Mesenteric fat pad (tissue), 1 donor: ENCODE measurements at places on chromosomes 1 and 21. TPM values are rescaled to one million over a fixed set of nuclear protein-coding genes. Genes with fewer than 3 reads are reported as not detected.

- peak; percentile 64 for DNase-seq
Measured at GRCh38 chr1:29457496-29458368, 221.4 kb downstream of the PTPRU start.

- peak; percentile 60 for DNase-seq
Measured at GRCh38 chr1:228008391-228009115, 1.8 kb downstream of the WNT3A start.

DNA sequence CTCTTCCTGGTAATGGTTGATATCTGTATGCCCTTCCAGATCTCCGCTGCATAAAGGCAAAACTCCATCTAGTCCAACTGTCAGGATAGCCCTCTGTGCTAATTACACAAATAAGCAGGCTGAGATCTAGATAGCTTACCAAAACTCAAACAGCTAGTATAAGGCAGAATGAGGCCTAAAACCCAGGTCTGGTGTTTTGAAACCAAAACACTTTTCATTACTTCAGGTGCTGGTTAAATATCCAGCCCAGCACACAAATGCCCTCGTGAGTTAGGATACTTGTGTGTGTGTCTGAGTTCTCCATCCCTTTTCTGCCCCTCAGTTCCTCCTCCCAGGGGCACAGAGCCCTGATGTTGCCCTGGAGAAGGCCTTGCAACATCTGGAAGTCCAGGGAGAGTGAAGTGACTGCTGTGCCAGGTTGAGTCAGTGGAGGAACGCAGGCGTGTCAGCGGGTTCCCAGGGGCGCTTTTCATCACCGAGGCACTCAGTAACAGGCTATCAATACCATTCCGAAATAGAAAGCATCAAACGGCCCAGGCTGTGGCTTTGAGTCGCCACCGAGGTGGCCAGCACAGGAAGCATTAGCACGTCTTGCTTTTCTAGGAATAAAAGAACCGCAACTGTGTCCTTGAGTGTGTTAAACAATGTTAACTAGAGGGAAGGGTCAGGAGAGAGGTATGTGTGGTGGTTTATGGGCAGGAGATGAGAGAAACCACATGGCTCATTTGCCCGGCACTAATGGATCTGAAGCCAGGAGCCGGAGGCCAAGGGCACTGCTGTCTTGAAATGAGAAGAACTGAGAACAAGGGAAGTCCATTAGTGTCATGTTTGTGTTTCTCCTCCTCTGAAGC, 90.7 kb upstream of the WLS start:
- DNase-seq: no peak

GRCh38 chr1:247056071-247056470, 22.5 kb downstream of the ZNF670 start:
- DNase-seq: no peak

DNA sequence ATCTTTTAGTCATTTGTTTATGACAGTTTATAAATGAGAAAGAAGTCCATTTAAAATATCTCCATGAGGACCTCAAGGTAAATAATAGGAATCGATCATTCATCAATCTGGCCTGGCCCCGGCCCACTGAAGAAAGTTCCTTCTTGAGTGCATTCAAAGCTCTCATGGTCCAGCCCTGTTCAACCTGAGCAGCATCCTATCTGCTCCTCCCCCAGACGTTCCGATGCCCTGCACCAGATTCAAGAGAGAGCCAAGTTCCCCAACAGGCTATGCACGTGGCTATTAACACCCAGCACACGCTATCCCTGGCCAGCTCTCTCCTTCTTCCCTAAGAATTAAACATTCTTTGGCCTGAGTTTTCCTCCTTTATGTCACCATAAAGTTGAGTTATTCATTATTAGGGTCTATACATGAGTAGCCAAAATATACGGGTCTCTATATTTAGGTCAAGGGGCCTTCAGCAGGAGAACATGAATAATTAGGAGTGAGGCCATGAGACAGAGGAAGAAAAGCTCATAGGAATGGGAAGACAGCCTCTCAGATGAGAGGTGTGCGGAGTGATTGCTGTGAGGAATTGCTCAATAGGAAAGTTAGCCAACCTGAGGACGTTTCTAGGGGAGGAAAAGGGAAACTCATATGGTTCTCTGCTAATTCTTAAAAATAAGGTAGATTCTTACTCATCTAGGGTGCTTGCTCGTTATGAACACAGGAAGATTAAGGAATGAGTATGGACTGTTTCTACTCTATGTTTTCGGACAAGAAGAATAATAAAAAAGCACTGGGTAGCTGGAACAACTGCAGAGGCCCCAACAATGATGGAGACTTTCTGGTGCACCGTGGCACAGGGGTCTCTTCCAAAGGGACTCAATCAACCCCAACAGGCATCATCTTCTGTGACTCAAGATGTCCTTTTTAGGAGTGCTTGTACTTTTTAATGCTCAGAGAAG, 23.6 kb downstream of the RUNX1 start:
- no peak for DNase-seq

ILDR2 gene
- 0.29 TPM for total RNA-seq

RAP1GAP gene
- 0.26 TPM for total RNA-seq

BTBD19 gene
- total RNA-seq: 26.1 TPM
